Right ventricle myocardium inferior (tissue), 1 donor: ENCODE measurements at places on chromosomes 6 and 20. TPM values are rescaled to one million over a fixed set of nuclear protein-coding genes. Genes with fewer than 3 reads are reported as not detected.

GRCh38 chr6:104952911-104953399 lies 4.0 kb upstream of the LIN28B start:
- DNase-seq = no peak

DNA sequence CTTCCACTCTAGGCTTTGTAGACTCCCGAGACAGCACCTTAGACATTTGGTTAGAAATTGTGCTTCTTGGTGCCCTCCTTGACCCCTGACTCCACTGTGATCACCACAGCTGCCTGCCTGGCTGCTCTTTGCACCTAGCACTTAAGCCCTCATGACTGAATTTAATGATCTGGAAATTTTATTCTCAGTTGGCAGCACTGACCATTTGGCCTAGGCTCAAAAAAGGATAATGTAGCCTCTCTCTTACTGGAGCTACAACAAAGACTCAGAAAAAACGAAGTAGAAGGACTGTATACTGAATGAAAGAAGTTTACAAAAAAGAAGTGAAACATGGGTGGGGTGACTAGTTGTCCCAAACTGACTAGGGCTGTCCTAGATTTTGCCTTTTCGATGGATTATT lies 11.3 kb upstream of the ABRACL start:
- DNase-seq = no peak

- DNase-seq = no peak
Observed at GRCh38 chr6:115539531-115539930, 521.2 kb downstream of the FRK start.

Gene BPI
- total RNA-seq = not detected

GRCh38 chr20:42130810-42131596 lies 512.8 kb upstream of the CHD6 start:
- no peak for DNase-seq

GRCh38 chr20:57170343-57170742 lies 96.1 kb downstream of the BMP7 start:
- no peak for DNase-seq

DNA sequence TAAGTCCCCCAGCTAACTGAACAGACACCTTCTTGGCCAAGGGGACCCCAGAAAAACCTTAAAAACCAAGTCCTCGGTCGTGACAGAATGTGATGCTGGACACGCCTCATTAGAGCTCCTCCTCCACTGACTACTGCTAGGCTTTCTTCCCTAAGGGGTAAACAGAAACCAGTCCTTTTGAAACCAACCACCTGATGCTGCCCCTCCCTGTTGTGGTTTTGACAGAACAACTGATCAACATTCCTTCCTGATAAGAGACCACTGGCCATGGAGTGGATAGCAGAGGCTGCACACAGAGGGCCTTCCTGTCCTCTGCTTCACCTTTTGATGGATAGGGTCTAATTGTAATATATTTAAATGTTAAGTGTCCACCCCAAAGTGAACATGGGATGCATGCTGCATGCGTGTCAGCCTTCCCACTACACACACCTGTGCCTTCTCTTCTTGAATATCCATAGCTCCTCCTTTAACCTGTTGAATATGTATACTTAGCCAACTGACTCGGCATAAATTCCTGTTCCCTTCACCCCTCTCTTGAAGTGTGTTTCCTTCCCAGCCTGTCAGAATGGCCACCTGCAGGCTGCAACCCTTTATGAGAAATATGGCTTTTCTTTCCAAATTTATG lies 27.9 kb upstream of the SLC2A12 start:
- no peak for DNase-seq

Gene DPPA5
- not detected for total RNA-seq

- no peak for DNase-seq
Observed at GRCh38 chr6:54981647-54982046, 135.1 kb downstream of the FAM83B start.

DNA sequence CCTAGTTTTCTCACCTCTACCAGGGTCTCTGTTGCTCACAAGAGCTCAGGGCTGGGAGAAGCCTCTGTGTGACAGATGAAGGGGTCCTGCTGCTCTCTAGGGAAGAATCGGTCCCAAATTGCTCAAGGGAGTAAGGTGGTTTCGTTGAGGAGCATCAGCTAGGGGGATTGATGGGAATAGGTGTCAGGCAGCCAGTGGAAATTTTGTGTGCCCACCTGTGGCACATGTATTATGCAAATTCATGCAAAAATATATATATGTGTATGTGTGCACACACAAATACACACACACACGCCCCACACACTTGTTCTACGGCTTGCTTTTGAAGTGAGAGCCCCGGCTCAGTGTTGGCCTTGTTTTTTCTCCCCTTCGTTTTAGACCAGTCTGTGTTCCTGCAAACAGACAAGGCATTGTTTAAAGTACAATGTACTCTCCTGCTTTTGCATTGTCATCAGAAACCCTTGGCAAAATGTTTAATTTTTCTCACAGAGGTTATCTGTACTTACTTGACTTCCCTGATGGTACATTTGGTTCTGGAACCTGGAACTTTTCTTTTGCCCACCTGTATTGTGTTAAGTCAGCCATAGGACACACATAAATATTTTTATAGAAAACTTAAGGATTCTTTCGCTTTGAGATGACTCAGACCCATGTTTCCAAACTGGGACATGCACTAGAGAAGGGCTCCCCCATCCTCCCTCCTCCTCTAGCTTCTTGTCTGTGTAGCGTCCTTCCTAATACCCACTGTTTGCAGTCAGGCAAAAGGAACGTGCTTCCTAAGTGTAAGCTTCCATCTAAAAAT lies 26.7 kb downstream of the FOXO3 start:
- no peak for DNase-seq

DNA sequence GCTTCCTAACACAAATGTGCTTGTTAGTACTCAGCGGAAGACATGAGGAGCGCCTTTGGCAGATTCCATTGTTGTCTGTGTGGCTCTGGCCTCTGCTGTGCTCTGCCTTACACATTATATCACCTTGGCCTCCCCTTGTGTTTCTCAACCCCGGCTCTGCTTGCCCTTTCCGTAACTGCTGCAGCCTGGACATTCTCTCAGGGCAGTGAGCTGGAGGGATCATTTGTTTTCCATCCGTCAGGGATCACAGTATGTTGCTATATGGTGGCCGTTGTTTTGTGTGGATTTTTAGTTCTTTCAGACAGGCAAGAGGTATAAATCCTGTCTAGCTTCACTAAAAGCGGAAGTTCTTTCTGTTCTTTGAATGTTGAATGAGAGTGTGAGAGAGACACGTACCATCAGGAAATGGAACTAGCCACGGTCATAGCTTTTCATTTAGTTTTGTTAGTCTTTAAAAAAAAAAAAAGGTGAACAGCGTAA lies 175.1 kb downstream of the JARID2 start:
- no peak for DNase-seq

DNA sequence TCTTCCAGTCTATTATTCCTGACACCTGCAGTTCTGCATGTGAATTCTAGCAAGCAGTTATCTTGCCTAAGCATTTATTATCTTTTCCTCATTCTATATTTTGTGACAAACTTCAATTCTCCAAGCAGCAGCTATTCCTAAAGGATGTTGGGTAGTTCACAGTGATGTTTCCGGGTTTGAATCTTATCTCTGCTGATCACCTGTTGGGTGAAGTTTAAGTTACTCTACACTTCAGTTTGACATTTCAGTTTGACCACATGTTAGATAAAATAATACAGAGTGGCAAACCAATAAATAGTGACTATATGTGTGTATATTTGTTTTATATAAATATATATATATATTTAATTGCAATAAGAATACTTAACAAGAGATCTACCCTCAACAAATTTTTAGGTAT lies 168.6 kb downstream of the ADGRG6 start:
- no peak for DNase-seq

Gene MLN
- not detected for total RNA-seq

DNA sequence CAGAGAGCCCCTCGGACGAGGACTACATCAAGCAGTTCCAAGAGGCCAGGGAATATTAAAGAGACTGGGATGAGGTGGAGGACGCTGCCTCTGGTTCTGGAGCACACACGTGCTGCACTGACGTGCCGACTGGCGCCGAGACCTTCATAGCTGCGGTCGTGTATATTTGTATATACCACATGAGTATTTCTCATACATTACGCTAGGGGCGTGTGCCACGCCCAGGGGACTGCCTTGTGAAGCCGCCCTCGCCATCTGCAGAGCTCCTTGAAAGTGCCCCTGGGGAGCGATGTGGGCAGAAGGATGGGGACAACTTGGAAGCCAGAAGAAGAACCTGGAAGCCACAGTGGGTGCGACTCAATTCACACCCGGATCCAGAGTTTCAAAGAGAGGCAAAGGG lies 78.3 kb downstream of the ISM1 start:
- DNase-seq = no peak

DNA sequence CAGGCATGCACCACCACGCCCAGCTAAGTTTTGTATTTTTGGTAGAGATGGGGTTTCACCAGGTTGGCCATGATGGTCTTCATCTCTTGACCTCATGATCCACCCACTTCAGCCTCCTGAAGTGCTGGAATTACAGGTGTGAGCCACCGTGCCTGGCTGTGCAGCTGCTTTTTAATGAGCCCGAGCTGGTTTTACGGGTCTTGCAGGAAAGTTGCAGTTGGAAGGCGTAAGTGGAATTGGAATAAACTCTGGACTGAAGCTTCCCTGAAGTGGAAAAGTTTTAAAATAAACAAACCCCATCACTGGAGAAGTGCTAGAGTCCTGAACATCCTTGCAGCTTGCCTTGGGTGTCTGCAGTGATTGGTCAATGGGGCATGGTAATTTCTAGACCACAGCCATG lies 40.4 kb downstream of the KIF25 start:
- DNase-seq = no peak

Gene LGSN
- not detected for total RNA-seq

Gene TNF
- 0.51 TPM for total RNA-seq

DNA sequence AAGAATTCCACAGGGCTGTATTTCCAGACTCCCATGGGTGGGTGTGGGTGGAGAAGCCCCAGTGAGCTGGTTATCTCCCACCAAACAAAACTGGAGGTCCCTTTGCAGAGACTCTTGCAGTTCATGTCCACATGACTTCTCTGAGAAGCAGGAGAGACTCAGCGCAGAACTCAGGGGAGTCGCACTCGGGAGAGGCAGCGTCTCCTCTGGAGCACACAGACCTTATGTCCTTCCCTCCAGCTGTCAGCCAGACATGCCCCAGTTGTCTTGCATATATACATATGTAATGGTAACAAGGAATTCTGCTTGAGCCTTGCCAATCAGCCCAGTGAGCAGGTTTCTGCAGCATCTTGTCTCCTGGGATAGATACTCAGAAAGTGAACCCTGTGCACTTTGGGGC lies 23.8 kb downstream of the MYT1 start:
- DNase-seq = no peak

Gene C20orf204
- 0.30 TPM for total RNA-seq

Gene XKR7
- not detected for total RNA-seq

DNA sequence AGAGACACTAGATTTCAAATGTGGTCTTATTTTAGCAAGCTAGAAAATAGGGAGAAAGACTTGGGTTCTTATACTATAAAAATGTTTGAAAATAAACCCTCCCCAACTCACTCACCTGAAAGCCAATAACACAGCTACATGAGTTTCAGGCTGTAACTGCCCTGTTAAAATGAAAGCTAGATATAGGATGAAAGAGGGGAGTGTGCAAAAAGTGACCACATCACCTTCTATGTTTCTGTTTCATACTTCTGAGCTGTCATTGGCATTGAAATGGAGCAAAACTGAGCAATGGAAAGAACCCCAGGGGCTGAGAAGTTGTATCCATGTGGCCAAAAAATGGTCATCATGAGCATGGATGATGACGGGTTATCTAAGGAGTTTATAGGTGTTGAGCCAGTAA lies 148.1 kb upstream of the TENT5A start:
- no peak for DNase-seq

DNA sequence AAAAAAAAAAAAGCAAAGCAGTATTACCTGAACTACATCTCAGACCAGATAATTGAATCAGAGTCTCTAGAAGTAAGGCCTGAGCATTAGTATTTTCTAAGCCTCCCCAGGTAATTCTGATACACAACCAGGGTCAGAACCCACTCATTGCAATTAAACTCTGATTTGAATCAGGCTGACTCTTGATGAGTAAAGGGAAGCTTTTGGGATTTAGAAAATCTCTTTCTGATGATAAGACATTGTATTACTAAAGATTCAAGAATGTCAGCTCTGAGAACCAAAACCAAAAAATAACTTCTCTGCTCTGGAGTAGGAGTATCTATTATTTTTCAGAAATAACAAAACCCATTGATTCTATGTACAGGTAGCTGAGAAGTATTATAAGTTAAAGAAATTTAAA lies 100.1 kb upstream of the COL21A1 start:
- no peak for DNase-seq

- no peak for DNase-seq
Observed at GRCh38 chr20:44858606-44859360, 26.7 kb upstream of the YWHAB start.

DNA sequence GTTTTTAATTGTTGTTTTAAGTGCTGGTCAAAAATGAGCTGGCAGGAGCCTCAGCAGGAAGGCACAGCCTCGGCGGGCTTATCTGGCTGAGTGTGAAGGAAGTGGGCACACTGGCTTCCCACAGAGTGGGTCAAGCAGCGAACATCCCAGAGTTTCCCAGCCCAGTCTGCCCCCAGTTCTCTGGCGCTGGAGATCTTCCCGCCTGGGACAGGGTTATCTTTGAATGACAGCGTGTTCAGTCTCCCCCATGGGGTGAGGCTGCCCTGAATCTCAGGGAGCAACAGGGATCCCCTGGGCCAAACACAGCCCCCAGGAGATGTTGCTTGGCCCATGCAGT lies 122.2 kb upstream of the PTPN1 start:
- no peak for DNase-seq

- DNase-seq = no peak
Observed at GRCh38 chr20:45248609-45249008, 5.8 kb downstream of the SLPI start.

- DNase-seq = no peak
Observed at GRCh38 chr6:73123632-73124329, 101.5 kb downstream of the KHDC1L start.

- DNase-seq = no peak
Observed at GRCh38 chr6:110581679-110582078, 105.3 kb upstream of the SLC22A16 start.

DNA sequence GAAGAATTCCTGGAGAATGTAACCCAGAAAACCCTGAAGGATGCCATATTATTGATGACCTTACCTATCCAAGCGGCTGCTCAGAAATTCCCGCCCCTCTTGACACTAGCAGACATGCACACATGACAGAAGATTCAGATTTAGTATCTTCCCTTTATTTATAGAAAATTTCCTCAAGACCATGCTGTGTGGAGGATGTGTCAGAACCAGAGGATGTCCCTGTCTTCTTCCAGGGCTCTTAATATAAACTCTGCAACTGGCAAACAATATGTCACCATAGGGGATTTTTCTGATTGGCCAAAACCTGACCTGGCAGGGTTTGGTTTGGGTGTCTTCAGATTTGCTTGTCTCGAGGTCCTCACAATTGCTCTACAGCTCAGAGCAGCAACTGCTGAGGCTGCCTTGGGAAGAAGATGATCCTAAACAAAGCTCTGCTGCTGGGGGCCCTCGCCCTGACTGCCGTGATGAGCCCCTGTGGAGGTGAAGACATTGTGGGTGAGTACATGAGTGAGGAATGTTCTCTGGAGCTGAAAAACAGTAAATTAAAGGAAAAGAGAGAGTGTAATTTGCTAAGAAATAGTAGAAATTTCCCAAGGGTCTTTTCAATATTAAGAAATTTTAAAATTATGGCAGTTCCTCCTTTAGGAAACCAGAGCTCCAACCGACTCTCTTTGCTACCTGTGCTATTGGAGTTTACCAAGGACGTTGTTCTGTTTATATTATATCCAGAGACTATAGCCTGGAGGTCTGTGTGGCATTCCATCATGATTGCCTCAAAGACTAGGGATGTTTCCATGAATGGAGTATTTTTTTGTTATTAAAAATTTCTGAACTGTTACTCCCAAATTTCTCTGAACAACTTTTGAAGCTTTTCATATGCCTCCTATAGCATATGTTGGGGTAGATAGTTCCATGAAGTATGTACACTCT lies at the start of gene HLA-DQA2:
Gene HLA-DQA2, plus strand, starts transcription at position 361 of the 930 bp plus-strand sequence. Its CDS starts 53 bp downstream, at position 414.
- DNase-seq = no peak

- no peak for DNase-seq
Observed at GRCh38 chr6:43467752-43468151, 9.6 kb upstream of the TJAP1 start.
